EL (cell line): ENCODE measurements at places on chromosomes 2 and 18.

GRCh38 chr2:113233593-113234550 is 44.8 kb downstream of the PAX8 start:
- peak; percentile 52 for DNase-seq

DNA sequence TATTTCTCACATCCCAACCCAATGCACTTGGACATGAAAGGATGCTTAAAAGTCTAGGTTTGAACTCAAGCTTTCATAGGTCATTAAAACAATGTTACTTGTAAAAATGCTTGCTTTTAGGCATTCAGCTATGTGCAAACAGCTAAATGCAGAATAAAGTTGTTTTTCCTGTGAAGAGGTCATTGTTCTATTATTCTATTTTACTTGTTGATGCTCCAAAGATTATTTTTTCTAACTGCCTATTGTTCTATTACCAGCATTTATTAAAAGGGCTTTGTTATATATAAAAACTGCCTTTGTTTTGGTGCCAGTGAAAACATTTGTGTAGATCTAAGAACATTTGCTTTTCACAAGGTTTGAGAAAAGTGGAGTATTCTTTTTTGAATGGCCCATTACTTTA is 49.4 kb downstream of the TMEM178A start:
- no peak for DNase-seq

GRCh38 chr2:195907474-195907873 is 161.2 kb downstream of the DNAH7 start:
- no peak for DNase-seq

DNA sequence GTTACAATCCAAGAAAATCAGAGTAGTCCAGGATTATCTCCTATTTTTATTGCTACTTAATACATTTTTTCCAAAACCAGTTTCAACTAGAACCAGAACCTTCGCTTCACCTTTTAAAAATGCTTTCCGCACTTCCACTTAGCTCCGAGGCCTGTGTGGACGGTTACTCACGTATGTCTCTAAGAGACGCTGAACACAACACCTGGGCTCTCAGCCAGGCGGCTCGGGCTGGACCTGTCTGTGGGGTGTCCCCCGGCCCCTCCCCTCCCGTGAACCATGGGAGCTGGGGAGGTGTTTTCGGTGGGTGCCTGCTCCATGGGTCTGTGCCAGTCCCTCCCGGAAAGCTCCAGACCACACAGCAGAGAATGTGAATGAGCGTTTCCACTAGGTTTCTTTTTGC is 223.8 kb downstream of the GLI2 start:
- DNase-seq, result no peak

DNA sequence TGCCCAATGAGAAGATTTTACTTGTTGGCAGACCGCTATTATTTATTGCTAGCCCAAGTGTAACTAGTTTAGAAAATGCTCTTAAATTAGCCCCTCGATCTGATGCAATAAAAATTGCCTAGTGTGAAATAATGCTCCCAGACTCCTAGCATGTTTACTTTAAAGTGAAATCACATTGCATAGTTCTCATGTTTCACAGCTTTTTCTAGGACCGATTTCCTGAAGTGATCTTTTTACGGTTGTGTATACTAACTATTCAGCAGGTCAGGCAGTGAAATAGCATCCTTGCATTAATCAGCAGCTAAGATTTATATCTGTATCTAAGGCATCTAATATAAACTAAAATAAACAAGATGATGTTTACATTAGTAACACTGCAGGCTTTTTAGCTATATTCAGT is 52.4 kb downstream of the PMS1 start:
- DNase-seq, result peak; percentile 75

GRCh38 chr2:36438449-36438977 is 82.9 kb downstream of the CRIM1 start:
- peak; percentile 99 for DNase-seq

DNA sequence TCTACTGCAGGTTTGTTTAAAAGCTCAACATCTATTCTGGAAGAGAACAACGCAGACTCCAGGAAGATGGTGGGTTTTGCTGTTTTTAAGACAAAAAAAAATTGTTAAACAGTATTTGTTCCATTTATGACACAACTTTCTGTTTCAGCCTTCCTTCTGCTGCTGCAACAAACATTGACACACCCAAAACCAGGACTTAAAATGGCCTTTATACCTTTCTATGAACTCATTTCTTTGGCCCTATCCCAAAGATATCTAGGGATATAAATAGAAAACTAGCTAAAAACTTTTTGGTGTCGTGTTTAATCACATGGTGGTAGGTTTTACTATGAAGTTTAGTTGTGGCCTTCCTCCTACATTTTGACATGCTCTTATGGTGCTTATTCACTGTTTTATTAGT is 964 bp upstream of the GALNT3 start:
- no peak for DNase-seq
